ENCODE measurements at places on chromosomes 4 and X.

GRCh38 chrX:116526010-116526409, 63.2 kb upstream of the CT83 start:
- no peak for DNase-seq

- no peak for DNase-seq
These were observed 1079.9 kb upstream of the SLIT2 start for GRCh38 chr4:19171832-19172231.

- DNase-seq: no peak
These were observed 24.5 kb upstream of the CPLX1 start for GRCh38 chr4:850323-850945.

DNA sequence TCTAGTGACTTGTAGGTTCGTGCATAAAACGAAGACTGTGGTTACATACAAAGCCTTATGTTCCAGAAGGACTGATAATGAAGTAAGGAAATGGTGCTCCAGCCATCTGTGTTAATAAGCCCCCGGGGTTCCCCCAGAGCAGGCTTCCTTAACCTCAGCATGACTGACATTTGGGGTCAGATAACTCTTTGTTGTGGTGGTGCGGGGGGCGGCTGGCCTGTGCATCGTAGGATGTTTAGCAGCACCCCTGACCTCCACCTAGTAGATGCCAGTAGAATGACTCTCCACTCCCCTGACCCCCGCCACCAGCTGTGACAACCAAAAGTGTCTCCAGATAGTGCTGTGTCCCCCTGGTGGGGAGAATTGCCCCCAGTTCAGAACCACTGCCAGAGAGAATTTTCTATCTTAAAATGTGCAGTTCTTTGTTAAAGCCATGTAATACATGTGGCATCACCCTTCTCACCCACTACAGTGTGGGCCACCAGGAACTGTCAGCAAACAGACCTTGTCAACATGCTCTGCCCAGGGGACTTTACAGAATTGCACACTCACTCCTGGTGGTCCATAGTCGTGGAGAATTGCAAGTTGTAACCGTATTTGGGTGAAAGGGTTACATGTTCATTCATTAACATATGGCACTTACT, 7.5 kb downstream of the SH3KBP1 start:
- DNase-seq: no peak

- no peak for DNase-seq
These were observed 1.0 kb downstream of the IDUA start for GRCh38 chr4:987624-988513.

DNA sequence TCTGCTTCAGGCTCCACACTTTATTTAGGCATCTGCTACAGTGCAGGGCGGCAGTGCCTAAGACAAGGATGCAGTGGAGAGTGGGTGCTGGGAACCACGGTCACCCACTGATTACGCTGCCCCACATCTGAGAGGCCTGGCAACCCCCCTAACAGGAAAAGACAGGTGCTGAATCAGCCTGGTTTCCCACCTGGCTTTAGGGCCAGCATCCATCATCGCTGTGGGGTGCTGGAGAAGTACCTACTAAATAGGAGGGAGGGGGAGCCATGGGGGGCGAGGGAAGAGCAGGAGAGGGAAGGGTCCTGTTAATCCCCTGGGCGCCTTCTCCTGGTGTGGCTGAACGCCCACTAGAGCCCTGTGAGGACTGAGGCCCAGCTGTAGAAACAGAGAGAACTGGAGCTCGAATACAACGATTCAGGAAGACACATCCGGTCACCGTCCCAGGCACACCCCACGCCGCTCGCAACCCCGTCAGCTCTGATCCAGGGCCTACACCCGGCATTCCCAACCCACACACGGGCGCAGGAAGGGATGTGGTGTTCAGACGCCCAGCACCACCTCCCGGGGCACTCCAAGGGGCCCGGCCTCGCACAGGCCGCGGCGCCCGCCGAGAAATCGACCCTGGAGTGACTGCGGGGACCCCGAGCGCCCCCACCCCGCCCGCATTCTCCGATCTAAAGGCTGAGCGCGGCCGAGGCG, 554 bp downstream of the DCTD start:
- peak; percentile 16 for DNase-seq

- DNase-seq: no peak
These were observed 239.1 kb downstream of the EVC2 start for GRCh38 chr4:5469151-5469775.

- no peak for DNase-seq
These were observed 57.1 kb upstream of the ATXN3L start for GRCh38 chrX:13376857-13377549.

All from stimulated activated CD8-positive, alpha-beta memory T cell treated with anti-CD3 and anti-CD28 coated beads, Interleukin-15, amount 100 ng/mL, for 24 hours (primary cell).